ENCODE measurements at places on chromosomes 5 and 9. TPM values are rescaled to one million over a fixed set of nuclear protein-coding genes. Genes with fewer than 3 reads are reported as not detected.

SREK1IP1 gene
- 28.8 TPM for total RNA-seq

GRCh38 chr5:6494939-6495338 lies 46.3 kb downstream of the UBE2QL1 start:
- H3K4me3 ChIP-seq, result no peak overlapping the region
- no peaks in the 10 kb centered on the region for H3K4me1 ChIP-seq
- no peak for DNase-seq

SPINK13 gene
- total RNA-seq, result not detected

- H3K27me3 ChIP-seq, result peaks cover 3% of the 10 kb centered on the region
- no peaks in the 10 kb centered on the region for H3K36me3 ChIP-seq
- no peak for DNase-seq
- H3K27ac ChIP-seq, result no peak overlapping the region
- H3K4me3 ChIP-seq, result no peak overlapping the region
Measured at GRCh38 chr9:107750741-107751566, 261.4 kb upstream of the KLF4 start.

TPM2 gene
- total RNA-seq, result 173 TPM

GRCh38 chr5:57681942-57682341 lies 199.3 kb upstream of the ACTBL2 start:
- H3K36me3 ChIP-seq, result no peaks in the 10 kb centered on the region
- no peak for DNase-seq
- H3K4me3 ChIP-seq, result no peak overlapping the region

TAF1L gene
- not detected for total RNA-seq

GRCh38 chr5:124444147-124444775 lies 302.2 kb downstream of the ZNF608 start:
- peaks cover 3% of the 10 kb centered on the region for H3K4me1 ChIP-seq
- no peak overlapping the region for H3K27ac ChIP-seq
- DNase-seq, result no peak
- H3K27me3 ChIP-seq, result no peaks in the 10 kb centered on the region
- no peak overlapping the region for H3K4me3 ChIP-seq

- DNase-seq, result no peak
- H3K36me3 ChIP-seq, result peaks cover 10% of the 10 kb centered on the region
- H3K27ac ChIP-seq, result no peak overlapping the region
- peaks cover 2% of the 10 kb centered on the region for H3K4me1 ChIP-seq
- H3K27me3 ChIP-seq, result peaks cover 2% of the 10 kb centered on the region
- H3K4me3 ChIP-seq, result no peak overlapping the region
Measured at GRCh38 chr9:110249603-110250002, 6.7 kb downstream of the TXN start.

DNA sequence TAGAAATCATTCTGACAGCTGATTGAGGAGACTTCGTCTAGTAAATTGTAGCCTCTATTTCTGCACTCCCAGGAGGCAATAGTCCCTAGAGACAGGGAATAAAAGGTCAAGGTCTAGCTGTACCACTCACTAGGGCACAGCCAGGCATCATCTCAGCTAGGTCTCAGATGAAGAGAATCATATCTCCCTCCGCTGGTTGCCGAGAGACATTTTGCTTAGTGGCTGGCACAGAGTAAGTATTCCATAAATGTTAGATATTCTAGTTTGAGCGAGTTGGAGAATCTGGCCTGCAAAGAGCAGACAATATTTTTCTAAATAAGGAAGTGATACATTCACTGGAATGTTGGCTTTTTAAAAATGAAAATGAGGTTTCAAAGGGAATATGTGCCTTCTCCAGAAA lies 180.4 kb upstream of the ACTBL2 start:
- DNase-seq, result no peak
- H3K27ac ChIP-seq, result no peak overlapping the region
- H3K36me3 ChIP-seq, result peaks cover 3% of the 10 kb centered on the region
- H3K4me3 ChIP-seq, result no peak overlapping the region
- H3K27me3 ChIP-seq, result no peaks in the 10 kb centered on the region
- peaks cover 13% of the 10 kb centered on the region for H3K4me1 ChIP-seq

DNA sequence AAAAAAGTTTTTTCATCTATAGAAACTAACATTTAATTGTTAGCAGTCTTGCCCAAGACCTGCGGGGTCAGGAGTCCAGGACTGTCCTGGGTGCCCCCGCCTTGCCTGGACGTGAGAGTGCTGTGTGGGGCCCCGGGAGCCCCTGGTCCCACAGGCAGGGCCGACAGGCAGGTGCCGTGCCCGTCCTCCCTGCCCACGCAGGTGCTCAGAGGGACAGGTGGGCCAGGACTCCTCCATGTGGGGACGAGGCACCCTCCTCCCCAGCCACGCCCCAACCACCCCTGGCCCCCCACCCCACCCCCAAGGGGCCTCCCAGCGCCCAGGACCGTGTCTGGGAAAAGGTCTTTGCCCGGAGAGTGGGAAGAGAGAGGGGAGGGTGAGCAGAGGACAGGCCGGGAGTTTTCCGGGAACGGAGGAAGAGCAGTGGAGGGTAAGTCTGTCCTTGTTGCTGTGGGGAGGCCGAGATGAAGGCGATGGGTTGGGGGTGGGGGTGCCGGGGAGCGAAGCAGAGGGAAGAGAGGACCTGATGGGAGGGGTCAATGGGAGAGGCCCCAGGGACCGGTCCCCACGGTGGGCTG lies 2.7 kb upstream of the LCN12 start:
- H3K4me1 ChIP-seq, result no peaks in the 10 kb centered on the region
- no peak overlapping the region for H3K4me3 ChIP-seq
- H3K27me3 ChIP-seq, result peaks cover 6% of the 10 kb centered on the region
- no peaks in the 10 kb centered on the region for H3K36me3 ChIP-seq
- H3K27ac ChIP-seq, result no peak overlapping the region
- no peak for DNase-seq

SRP19 gene
- total RNA-seq, result 42.7 TPM

HTR4 gene
- total RNA-seq, result not detected

DNA sequence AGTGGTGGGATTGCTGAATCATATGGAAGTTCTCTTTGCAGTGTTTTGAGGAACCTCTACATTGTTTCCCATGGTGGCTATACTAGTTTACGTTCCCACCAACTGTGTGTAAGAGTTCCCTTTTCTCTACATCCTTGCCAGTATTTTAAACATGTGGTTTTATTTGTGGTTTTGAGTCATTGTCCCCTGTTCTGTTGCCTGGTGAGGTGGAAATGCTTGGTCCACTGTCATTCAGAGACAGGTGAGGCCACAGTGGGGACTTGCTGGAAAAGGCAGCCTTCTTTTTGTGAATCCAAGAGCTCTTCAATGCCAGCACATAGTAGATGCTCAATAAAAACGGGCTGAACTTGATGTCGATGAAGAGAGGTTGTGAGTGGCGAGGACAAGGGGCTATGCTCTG lies 44.2 kb downstream of the SH3PXD2B start:
- H3K27me3 ChIP-seq, result peaks cover 1% of the 10 kb centered on the region
- DNase-seq, result no peak
- peaks cover 28% of the 10 kb centered on the region for H3K36me3 ChIP-seq
- no peak overlapping the region for H3K27ac ChIP-seq
- H3K4me3 ChIP-seq, result no peak overlapping the region
- peaks cover 5% of the 10 kb centered on the region for H3K4me1 ChIP-seq

DNA sequence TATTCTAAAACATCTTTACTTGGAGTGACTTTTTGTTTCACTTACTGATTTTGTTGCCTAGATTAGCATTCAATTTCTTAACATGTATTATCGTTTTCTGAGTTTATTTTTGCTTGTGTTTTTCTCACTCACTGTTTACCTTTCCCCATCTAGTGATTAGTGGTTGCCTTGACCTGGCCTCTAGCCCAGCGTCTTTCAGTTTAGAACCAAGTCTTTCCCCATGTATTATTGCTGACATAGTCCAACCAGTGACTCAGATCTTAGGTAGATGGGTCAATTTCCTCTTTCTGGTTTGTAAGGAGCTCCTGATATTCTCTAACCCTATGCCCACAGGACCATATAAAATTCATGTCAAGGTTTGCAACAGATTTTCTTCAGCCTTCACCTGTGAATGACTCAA lies 135.5 kb downstream of the PRR16 start:
- H3K4me3 ChIP-seq, result no peak overlapping the region
- no peaks in the 10 kb centered on the region for H3K4me1 ChIP-seq
- H3K27ac ChIP-seq, result no peak overlapping the region
- DNase-seq, result no peak
- H3K27me3 ChIP-seq, result no peaks in the 10 kb centered on the region

HSD17B3 gene
- not detected for total RNA-seq

GPR21 gene
- total RNA-seq, result 1.8 TPM

IL33 gene
- 0.31 TPM for total RNA-seq

GRCh38 chr5:116572350-116573278 lies 2.0 kb downstream of the SEMA6A start:
- peaks cover 19% of the 10 kb centered on the region for H3K27me3 ChIP-seq
- H3K4me1 ChIP-seq, result peaks cover 46% of the 10 kb centered on the region
- peak overlapping the region; percentile 91 for H3K27ac ChIP-seq
- DNase-seq, result peak; percentile 70
- peaks cover 12% of the 10 kb centered on the region for H3K36me3 ChIP-seq

GABRA1 gene
- not detected for total RNA-seq

SLC2A8 gene
- total RNA-seq, result 21.5 TPM

DNA sequence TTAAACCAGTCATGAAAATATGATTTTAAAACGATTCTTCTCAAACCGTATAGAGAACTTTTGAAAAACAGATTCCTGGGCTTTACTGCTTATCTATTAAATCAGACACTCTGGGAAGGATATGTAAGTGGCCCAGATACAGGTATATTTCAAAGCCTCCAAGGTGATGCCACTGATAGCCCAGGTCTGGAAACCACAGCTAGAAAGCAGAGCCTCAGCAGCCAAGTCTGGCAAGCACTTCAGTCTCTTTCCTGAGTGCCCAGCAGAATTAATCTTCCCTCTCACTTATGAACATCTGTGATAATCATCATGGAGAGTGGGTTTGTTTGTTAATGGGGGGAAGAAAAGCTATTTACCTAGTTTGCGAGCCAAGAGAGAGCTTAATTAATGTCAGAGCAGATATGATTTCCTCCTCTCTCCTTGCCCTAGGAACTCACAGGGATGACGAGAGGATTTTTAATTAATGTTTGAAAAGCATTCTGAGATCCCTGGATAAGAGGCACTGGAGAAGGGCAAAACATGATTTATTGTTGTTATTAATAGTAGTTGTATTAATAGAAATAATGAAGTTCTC lies 368.4 kb downstream of the TLE1 start:
- H3K4me1 ChIP-seq, result no peaks in the 10 kb centered on the region
- H3K27me3 ChIP-seq, result no peaks in the 10 kb centered on the region
- H3K36me3 ChIP-seq, result no peaks in the 10 kb centered on the region

GRCh38 chr5:140020601-140021177 lies 22.4 kb downstream of the NRG2 start:
- no peaks in the 10 kb centered on the region for H3K27me3 ChIP-seq
- no peaks in the 10 kb centered on the region for H3K36me3 ChIP-seq
- no peak overlapping the region for H3K4me3 ChIP-seq
- peaks cover under 1% of the 10 kb centered on the region for H3K4me1 ChIP-seq

KIAA1958 gene
- 15.1 TPM for total RNA-seq

DNA sequence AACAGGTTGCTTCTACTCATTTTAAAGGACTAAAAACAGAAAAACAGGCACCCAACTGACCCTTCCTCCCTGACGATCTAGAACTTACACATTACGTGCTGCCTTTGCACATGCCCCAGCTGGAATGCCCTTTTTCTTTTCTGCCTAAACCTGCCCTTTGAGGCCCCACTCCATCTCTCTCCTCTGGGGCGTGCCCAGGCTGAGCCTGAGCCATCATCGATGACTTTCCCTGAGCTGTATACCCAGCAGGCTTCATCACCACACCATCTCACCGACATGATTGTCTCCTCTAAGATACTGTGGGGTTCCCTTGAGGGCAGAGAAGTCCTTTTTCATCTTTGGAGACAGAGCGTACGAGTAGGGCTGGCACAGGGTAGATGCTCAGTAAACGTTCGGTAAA lies 24.1 kb upstream of the GABBR2 start:
- no peak overlapping the region for H3K27ac ChIP-seq
- H3K36me3 ChIP-seq, result peaks cover 7% of the 10 kb centered on the region
- H3K4me3 ChIP-seq, result no peak overlapping the region
- no peaks in the 10 kb centered on the region for H3K4me1 ChIP-seq
- H3K27me3 ChIP-seq, result peaks cover 2% of the 10 kb centered on the region

GRCh38 chr9:97419309-97419867 lies 7.5 kb downstream of the TDRD7 start:
- DNase-seq, result no peak
- H3K4me3 ChIP-seq, result no peak overlapping the region
- H3K4me1 ChIP-seq, result peaks cover 6% of the 10 kb centered on the region
- no peaks in the 10 kb centered on the region for H3K27me3 ChIP-seq

DNA sequence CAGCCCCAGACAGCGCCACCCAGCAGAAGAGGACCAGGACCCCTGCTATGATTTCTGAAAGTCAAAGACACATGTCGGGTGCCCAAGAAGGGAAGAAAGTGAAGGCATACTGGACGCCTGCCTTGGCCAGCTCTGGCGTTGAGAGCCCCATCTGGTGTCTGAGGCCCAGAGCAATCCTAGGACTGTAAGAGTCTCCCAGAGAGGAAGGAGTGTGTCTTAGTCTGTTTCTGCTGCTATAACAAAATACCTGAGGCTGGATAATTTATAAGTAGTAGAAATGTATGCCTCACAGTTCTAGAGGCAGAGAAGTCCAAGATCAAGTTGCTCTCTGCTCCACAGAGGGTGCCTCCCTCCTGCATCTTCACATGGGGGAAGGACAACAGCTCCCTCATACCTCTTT lies 10.8 kb downstream of the RASGEF1C start:
- no peak for DNase-seq
- H3K4me3 ChIP-seq, result no peak overlapping the region
- H3K4me1 ChIP-seq, result no peaks in the 10 kb centered on the region
- H3K27me3 ChIP-seq, result no peaks in the 10 kb centered on the region

GRCh38 chr5:10538103-10538788 lies 25.6 kb upstream of the ANKRD33B start:
- H3K36me3 ChIP-seq, result no peaks in the 10 kb centered on the region
- H3K4me1 ChIP-seq, result peaks cover 6% of the 10 kb centered on the region
- no peak overlapping the region for H3K27ac ChIP-seq

WDR36 gene
- total RNA-seq, result 25.2 TPM

- peaks cover 23% of the 10 kb centered on the region for H3K4me1 ChIP-seq
- no peak overlapping the region for H3K27ac ChIP-seq
- H3K4me3 ChIP-seq, result no peak overlapping the region
- H3K27me3 ChIP-seq, result no peaks in the 10 kb centered on the region
- H3K36me3 ChIP-seq, result no peaks in the 10 kb centered on the region
Measured at GRCh38 chr5:5179079-5179478, 38.9 kb downstream of the ADAMTS16 start.

IRGM gene
- total RNA-seq, result not detected

CDK9 gene
- total RNA-seq, result 188 TPM

- no peak for DNase-seq
- H3K4me1 ChIP-seq, result no peaks in the 10 kb centered on the region
- H3K4me3 ChIP-seq, result no peak overlapping the region
Measured at GRCh38 chr5:7519564-7519963, 123.6 kb downstream of the ADCY2 start.

DNA sequence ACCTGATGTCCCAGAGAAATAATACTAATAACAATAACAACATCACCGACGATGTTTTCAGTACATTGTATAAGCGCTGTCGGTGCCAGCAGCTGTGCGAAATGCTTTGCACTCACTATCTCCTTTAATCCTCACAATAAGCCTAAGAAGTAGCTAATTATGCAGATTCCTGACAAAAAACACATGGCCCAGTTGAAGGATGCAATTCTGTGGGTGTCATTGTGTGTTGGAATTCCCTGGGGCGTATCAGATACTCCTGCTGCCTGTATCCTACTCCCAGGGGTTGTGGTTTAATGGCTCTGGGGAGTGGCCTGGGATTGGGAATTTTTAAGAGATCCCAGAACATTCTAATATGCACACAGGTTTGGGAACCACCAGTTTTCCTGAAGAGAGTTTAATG lies 154.0 kb downstream of the RGS3 start:
- H3K4me3 ChIP-seq, result no peak overlapping the region
- peak overlapping the region; percentile 72 for H3K27ac ChIP-seq
- H3K36me3 ChIP-seq, result peaks cover 4% of the 10 kb centered on the region
- peaks cover 27% of the 10 kb centered on the region for H3K27me3 ChIP-seq
- peaks cover 71% of the 10 kb centered on the region for H3K4me1 ChIP-seq

MYMK gene
- total RNA-seq, result not detected

LECT2 gene
- not detected for total RNA-seq

- H3K4me3 ChIP-seq, result no peak overlapping the region
- H3K4me1 ChIP-seq, result peaks cover 4% of the 10 kb centered on the region
Measured at GRCh38 chr5:93677359-93677891, 64.0 kb downstream of the POU5F2 start.

Measured in endothelial cell (in vitro differentiated cells).